Naive thymus-derived CD8-positive, alpha-beta T cell (primary cell): ENCODE measurements at places on chromosomes 3 and 15. TPM values are rescaled to one million over a fixed set of nuclear protein-coding genes. Genes with fewer than 3 reads are reported as not detected.

- no peak for DNase-seq
- H3K27ac ChIP-seq = no peak overlapping the region
- no peak overlapping the region for H3K4me3 ChIP-seq
- H3K27me3 ChIP-seq = no peaks in the 10 kb centered on the region
- no peaks in the 10 kb centered on the region for H3K36me3 ChIP-seq
- H3K4me1 ChIP-seq = no peaks in the 10 kb centered on the region
Observed at GRCh38 chr3:116276675-116277074, 168.6 kb downstream of the LSAMP start.

The VPS39 gene
- total RNA-seq = 113 TPM

The CCR9 gene
- 2.0 TPM for total RNA-seq

DNA sequence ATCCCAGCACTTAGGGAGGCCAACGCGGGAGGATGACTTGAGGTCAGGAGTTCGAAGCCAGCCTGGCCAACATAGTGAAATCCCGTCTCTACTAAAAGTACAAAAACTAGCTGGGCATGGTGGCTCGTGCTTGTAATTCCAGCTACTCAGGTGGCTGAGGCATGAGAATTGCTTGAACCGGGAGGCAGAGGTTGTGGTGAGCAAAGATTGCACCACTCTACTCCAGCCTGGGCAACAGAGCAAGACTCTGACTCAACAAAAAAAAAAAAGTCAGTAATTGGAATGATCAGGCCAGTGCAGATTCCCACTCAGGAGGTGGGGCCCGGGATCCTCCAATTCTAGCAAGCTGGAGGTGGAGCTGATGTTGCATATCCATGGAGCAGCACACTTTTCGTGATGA is 5.6 kb downstream of the CFAP92 start:
- no peak overlapping the region for H3K4me3 ChIP-seq
- H3K36me3 ChIP-seq = no peaks in the 10 kb centered on the region

DNA sequence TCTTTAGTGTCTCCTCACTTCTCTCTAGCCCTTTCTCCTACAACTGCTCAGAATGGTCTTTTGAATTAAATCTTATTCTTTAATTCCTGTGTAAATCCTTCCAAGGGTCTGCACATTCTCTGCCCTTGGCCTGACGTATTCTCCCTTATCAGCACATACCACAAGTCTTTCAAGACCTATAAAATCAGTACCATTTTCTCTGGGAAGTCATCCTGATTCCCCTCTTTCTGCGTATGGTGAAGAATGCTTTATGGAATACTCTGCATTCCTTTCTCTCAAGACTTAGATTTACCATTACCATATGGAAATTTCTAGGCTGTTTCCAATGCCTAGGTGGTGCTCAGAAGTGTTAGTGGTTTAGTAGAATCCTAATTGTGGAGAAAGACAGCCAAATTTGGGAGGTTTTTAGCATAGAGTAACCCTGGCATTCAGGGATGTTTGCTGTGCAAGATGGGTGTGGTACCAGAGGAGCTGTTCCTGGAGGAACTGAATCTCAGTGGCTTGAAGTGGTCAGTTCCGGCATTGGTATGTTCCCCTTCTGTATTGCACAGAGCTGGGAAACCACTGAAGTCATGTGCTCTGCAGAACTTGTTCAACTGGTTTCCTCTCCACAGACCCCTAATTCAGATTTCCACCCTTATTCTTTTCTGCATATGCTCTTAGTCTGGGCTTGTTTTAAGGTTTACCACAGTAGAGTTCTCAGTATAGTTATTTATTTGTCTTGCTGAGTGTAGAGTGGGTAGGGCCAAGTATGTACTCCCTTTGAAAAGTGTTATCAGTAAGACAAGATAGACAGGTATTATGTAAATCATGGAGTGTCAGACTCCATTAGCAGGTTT is 24.5 kb downstream of the IQGAP1 start:
- H3K27me3 ChIP-seq = no peaks in the 10 kb centered on the region
- H3K4me3 ChIP-seq = peak overlapping the region; percentile 69
- peaks cover 50% of the 10 kb centered on the region for H3K4me1 ChIP-seq
- H3K27ac ChIP-seq = peak overlapping the region; percentile 89

The SCG3 gene
- total RNA-seq = not detected

The MITF gene
- 0.23 TPM for total RNA-seq

The ENTPD3 gene
- total RNA-seq = not detected

The KY gene
- total RNA-seq = not detected

- DNase-seq = no peak
- H3K4me1 ChIP-seq = no peaks in the 10 kb centered on the region
- no peak overlapping the region for H3K4me3 ChIP-seq
- H3K27ac ChIP-seq = no peak overlapping the region
- no peaks in the 10 kb centered on the region for H3K36me3 ChIP-seq
Observed at GRCh38 chr3:28601291-28601690, 252.7 kb upstream of the AZI2 start.

The BBX gene
- total RNA-seq = 87.8 TPM

GRCh38 chr3:142958707-142959106 is 4.8 kb downstream of the PAQR9 start:
- DNase-seq = no peak
- no peak overlapping the region for H3K27ac ChIP-seq
- H3K36me3 ChIP-seq = no peaks in the 10 kb centered on the region
- peaks cover 49% of the 10 kb centered on the region for H3K27me3 ChIP-seq
- no peak overlapping the region for H3K4me3 ChIP-seq
- H3K4me1 ChIP-seq = peaks cover 10% of the 10 kb centered on the region

DNA sequence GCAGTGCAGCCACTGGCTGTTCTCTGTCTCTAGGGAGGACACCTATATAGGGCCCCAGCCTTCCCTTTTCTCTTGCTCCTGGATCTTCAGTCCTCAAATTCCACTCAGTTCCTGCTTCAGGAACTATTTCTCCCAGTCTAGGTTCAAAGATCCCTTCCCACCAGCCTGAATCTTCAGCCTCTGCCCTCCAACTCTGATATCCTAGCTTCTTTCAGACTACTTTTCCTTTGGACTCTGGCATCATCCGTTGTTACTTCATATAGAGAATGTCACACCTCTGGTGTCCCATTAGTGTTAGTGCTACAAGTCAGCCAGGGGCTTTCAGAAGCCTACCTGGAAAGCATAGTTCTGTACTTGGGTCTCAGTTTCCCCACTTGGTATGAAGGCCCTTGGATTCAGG is 10.0 kb upstream of the HPS3 start:
- peaks cover 3% of the 10 kb centered on the region for H3K27me3 ChIP-seq
- no peaks in the 10 kb centered on the region for H3K4me1 ChIP-seq
- H3K27ac ChIP-seq = no peak overlapping the region

The DNAH12 gene
- 0.66 TPM for total RNA-seq

- H3K36me3 ChIP-seq = peaks cover under 1% of the 10 kb centered on the region
- no peak overlapping the region for H3K4me3 ChIP-seq
- peaks cover 9% of the 10 kb centered on the region for H3K4me1 ChIP-seq
- H3K27me3 ChIP-seq = peaks cover 5% of the 10 kb centered on the region
- no peak for DNase-seq
- H3K27ac ChIP-seq = no peak overlapping the region
Observed at GRCh38 chr15:40243126-40243810, 4.4 kb downstream of the PAK6 start.

DNA sequence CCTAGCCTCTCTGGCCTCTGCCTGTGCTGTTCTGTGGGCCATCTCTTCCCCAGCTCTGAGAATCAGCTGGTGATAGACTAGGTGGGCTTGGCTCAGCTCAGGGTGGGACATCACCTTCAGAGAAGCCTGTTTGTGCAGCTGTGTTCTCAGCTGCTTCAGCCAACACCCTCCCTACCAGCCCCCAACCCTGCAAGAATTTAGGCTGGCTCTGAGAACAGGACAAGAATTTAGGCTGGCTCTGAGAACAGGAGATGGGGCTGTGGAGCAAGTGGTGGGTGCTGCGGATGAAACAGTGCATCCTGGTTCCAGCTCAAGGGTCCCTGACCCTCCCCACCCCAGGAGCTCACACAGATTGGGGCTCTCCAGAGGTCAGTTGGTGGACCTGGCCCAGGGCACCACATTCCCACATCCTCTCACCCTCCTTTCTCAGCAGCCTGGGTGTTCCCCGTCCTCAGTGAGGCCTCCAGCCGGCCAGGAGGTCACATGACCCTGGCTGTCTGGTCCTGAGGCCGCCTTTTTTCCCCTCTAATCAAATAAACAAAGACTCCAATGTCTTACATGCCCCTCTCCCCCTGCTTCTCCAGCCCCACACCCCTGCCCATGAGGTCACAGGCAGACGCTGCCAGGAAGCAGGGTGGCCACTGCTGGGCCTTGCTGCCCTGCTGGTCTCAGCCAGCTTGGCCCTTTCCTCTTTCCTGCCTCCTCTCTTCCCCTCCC is 14.9 kb downstream of the PLEKHO2 start:
- peaks cover 60% of the 10 kb centered on the region for H3K4me1 ChIP-seq
- H3K4me3 ChIP-seq = no peak overlapping the region
- peaks cover 65% of the 10 kb centered on the region for H3K36me3 ChIP-seq
- peak overlapping the region; percentile 43 for H3K27ac ChIP-seq
- DNase-seq = no peak

The CYP8B1 gene
- not detected for total RNA-seq

- no peak overlapping the region for H3K4me3 ChIP-seq
- H3K27me3 ChIP-seq = no peaks in the 10 kb centered on the region
- H3K4me1 ChIP-seq = peaks cover 18% of the 10 kb centered on the region
- no peak overlapping the region for H3K27ac ChIP-seq
- no peak for DNase-seq
Observed at GRCh38 chr3:184171562-184171961, 3.1 kb upstream of the AP2M1 start.

The TRANK1 gene
- 84.5 TPM for total RNA-seq

GRCh38 chr3:37489355-37489754 is 315.0 kb upstream of the LRRFIP2 start:
- H3K27ac ChIP-seq = no peak overlapping the region
- H3K36me3 ChIP-seq = no peaks in the 10 kb centered on the region
- H3K4me1 ChIP-seq = no peaks in the 10 kb centered on the region
- no peak for DNase-seq

The KLHL40 gene
- total RNA-seq = not detected

The HTR3E gene
- total RNA-seq = not detected

- H3K27me3 ChIP-seq = no peaks in the 10 kb centered on the region
- H3K4me3 ChIP-seq = no peak overlapping the region
- H3K27ac ChIP-seq = peak overlapping the region; percentile 3
Observed at GRCh38 chr15:75923756-75924155, 20.1 kb downstream of the FBXO22 start.

The CYP1A2 gene
- not detected for total RNA-seq

The CCDC80 gene
- total RNA-seq = not detected

The CIDEC gene
- total RNA-seq = not detected

- H3K4me1 ChIP-seq = no peaks in the 10 kb centered on the region
- DNase-seq = no peak
- H3K27me3 ChIP-seq = peaks cover 1% of the 10 kb centered on the region
- H3K36me3 ChIP-seq = no peaks in the 10 kb centered on the region
Observed at GRCh38 chr15:74178326-74179100, 5.0 kb downstream of the ISLR start.

The GOLGA8J gene
- 0.36 TPM for total RNA-seq

DNA sequence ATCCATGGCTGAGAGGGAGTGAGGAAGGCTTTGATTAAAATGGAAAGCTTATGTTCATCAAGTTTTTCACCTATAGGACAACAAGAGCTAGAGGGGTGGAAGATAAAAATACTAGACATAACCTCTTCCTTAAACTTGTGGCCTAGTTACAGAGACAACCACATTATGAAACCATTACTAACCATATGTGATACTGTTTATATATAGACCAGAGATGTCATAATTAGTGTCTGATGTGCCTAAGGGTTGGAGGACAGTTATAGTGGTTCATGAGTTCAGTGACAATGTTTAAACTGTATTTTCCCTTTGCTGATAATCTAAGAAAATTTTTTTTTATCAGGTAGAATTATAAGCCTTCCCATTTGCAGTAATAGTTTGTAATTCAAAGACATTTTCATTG is 23.7 kb downstream of the PHLDB2 start:
- no peaks in the 10 kb centered on the region for H3K36me3 ChIP-seq
- no peak overlapping the region for H3K27ac ChIP-seq
- no peak for DNase-seq
- H3K27me3 ChIP-seq = no peaks in the 10 kb centered on the region

GRCh38 chr15:34722439-34722836 is 32.4 kb downstream of the GJD2 start:
- H3K27me3 ChIP-seq = peaks cover 47% of the 10 kb centered on the region
- no peaks in the 10 kb centered on the region for H3K36me3 ChIP-seq
- H3K4me1 ChIP-seq = peaks cover 7% of the 10 kb centered on the region
- DNase-seq = no peak

DNA sequence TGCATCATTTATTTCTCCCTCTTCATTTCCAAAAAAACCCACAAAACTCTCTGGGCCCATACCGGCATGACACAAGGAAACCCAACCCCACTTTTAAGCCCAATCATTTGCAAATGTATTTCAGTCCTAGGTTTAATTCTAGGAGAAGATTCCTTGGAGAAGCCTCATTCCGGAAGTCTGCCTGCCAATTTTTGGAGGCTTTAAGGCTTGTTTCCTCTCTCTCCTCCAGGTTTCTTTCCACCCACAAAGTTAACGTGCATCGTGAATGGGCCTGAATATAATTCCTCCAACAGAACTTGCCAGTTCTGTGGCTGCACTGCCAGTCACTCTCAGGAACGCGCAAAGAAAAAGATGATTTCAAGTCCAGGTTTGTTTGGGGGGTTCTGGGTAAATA is 69.9 kb upstream of the FOXP1 start:
- H3K36me3 ChIP-seq = no peaks in the 10 kb centered on the region
- no peak overlapping the region for H3K4me3 ChIP-seq
- H3K27ac ChIP-seq = no peak overlapping the region
- DNase-seq = no peak
- H3K27me3 ChIP-seq = no peaks in the 10 kb centered on the region

DNA sequence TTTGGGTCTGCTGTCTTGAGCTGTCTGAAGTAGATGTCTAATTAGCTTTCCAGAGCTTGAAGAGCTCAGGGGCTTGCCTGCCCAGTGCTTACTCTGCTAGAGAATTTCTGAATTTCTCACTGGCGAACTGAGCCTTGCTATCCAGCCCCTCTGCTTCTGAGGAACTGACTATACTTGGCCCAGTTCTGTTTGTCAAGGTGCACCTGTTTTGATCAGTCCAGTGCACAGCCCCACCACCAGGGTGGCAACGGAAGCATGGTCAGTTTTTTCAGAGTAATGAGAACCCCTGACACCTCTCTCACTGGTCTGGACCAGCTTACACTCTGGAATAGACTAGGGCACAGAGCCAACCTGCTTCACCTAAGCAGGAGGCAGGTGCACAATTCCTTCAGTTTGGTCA is 25.2 kb downstream of the ITGB5 start:
- H3K36me3 ChIP-seq = no peaks in the 10 kb centered on the region
- H3K4me1 ChIP-seq = no peaks in the 10 kb centered on the region
- DNase-seq = no peak
- H3K27ac ChIP-seq = no peak overlapping the region
- H3K27me3 ChIP-seq = peaks cover 2% of the 10 kb centered on the region

DNA sequence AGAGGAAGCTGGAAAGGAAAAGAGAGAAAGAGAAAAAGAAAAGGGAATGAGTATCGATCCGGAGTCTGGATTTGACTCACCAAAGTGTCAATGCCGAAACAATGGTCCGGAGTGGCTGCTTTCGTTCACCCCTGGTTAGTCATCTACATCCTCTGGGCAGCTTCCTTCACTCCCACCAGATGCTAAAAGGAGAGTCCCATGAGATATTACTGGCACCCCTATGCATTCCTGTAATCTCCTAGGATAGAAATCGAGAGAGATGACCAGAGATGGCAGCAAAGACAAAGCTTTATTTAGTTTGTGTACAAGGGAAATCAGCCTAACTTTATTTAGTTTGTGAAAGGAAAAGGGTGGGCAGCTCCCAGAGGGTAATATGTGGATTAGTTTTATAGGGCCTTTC is 622.2 kb downstream of the ZPLD1 start:
- H3K4me3 ChIP-seq = no peak overlapping the region
- no peaks in the 10 kb centered on the region for H3K36me3 ChIP-seq
- DNase-seq = no peak
- no peaks in the 10 kb centered on the region for H3K4me1 ChIP-seq

The CFAP92 gene
- total RNA-seq = 1.7 TPM

GRCh38 chr3:168053115-168053514 is 42.6 kb downstream of the GOLIM4 start:
- no peaks in the 10 kb centered on the region for H3K4me1 ChIP-seq
- H3K4me3 ChIP-seq = no peak overlapping the region
- H3K27ac ChIP-seq = no peak overlapping the region
